ENCODE measurements at places on chromosomes 3 and 15. TPM values are rescaled to one million over a fixed set of nuclear protein-coding genes. Genes with fewer than 3 reads are reported as not detected.

Gene WNT5A
- total RNA-seq: 11.1 TPM

Gene COL6A5
- 1.5 TPM for total RNA-seq

Gene DHFR2
- total RNA-seq: 10.9 TPM

Gene ACOX2
- total RNA-seq: 46.1 TPM

Gene FAIM
- 10.8 TPM for total RNA-seq

Gene QTRT2
- 29.5 TPM for total RNA-seq

Gene GMNC
- total RNA-seq: 2.3 TPM

Gene FGD5
- total RNA-seq: 14.4 TPM

Gene KBTBD13
- total RNA-seq: 2.4 TPM

Gene UCN2
- 0.87 TPM for total RNA-seq

Gene GOLGB1
- total RNA-seq: 72.5 TPM

DNA sequence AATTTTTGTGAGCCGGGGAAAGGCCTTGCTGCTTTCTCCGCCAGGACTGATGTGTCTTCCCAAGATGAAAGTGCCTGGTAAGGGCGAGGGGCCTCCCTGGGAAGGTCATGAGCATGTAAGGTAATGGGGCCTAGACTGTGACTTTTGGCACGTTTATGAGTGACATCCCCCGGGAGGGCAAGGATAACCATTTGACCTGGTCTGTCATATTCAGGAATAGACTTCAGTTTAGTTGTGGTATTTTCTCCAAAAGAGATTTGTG, 631 bp upstream of the CNBP start:
- H3K27ac ChIP-seq: peak overlapping the region; percentile 98
- peaks cover 20% of the 10 kb centered on the region for H3K4me1 ChIP-seq
- peak overlapping the region; percentile 97 for H3K4me3 ChIP-seq
- no peaks in the 10 kb centered on the region for H3K36me3 ChIP-seq

- no peak overlapping the region for H3K4me3 ChIP-seq
- no peak overlapping the region for H3K27ac ChIP-seq
- H3K4me1 ChIP-seq: peaks cover 5% of the 10 kb centered on the region
- DNase-seq: no peak
- no peaks in the 10 kb centered on the region for H3K36me3 ChIP-seq
- H3K27me3 ChIP-seq: no peaks in the 10 kb centered on the region
Measured at GRCh38 chr3:143855183-143855582, 6.9 kb upstream of the SLC9A9 start.

DNA sequence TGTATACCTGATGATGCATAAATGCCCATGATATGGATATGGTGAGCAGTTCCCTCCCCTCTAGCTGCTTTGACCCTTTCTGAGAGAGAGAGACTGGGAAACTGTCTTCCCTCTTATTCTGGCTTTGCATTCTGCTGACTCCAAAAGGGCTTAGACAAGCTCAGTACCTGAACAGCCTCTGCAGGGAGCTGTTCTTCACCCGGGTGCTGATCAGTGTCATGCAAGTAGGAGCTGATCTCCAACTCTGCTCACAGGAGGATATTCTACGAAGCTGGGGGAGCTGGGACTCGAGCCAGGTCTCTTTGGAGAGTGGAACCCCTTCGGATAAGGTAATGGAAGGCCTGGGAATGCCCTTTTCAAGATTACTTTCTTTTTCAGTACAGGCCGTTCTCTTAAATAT, 237.1 kb downstream of the RYR3 start:
- DNase-seq: peak; percentile 38
- no peak overlapping the region for H3K27ac ChIP-seq
- no peak overlapping the region for H3K4me3 ChIP-seq
- H3K4me1 ChIP-seq: no peaks in the 10 kb centered on the region
- H3K27me3 ChIP-seq: no peaks in the 10 kb centered on the region
- H3K36me3 ChIP-seq: no peaks in the 10 kb centered on the region

DNA sequence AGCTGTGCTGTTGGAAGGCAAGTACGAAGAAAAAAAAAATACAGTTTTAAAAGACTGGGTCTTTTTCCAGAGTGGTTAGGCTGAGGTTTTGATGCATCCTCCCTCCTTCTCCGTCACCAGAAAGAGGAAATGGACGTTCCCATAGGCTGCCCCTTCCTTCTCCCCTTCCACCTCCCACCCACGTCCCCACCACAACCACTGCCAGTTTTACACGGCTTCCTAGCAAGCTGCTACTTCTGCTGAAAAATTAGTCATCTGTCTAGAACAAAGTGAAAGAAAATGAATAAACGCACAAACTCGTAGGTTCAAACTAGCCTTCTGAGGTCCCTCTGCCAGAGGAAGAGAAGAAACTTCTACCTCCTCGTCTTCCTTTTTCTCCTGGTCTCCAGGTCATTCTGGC, 71.6 kb upstream of the RPL35A start:
- no peaks in the 10 kb centered on the region for H3K36me3 ChIP-seq
- H3K4me1 ChIP-seq: no peaks in the 10 kb centered on the region
- H3K27ac ChIP-seq: no peak overlapping the region
- DNase-seq: no peak
- no peak overlapping the region for H3K4me3 ChIP-seq

- no peak overlapping the region for H3K4me3 ChIP-seq
- H3K27me3 ChIP-seq: no peaks in the 10 kb centered on the region
- no peak for DNase-seq
- no peaks in the 10 kb centered on the region for H3K36me3 ChIP-seq
Measured at GRCh38 chr3:18389108-18389733, 35.9 kb downstream of the SATB1 start.

DNA sequence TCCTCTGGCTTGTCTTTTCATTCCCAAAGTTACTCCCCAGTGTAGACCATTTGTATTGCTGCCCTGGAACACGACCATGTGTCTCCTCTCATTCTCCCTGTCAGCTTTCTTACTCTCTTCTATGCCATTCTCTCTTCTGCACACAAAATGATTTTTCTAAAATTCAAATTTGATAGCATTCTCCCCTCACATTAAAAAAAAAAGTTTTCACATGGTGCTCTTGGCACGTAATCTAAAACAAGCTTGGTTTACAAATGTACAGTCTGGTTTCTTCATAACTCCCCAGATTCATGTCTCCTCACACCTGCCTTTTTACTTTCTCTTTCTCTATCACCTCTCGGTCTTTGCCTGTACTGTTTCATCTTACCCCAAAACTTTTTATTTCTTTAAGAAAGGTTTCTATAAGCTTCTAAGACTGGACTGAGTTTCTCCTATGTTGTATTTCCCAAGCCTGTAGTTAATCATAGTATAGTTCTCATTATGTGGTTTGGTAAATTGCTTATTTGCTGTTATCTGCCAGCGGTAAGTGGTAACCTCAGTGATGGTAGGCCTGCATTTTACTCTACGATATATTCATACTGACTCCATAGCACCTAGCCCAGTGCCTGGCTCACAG, 31.2 kb downstream of the BCHE start:
- H3K27me3 ChIP-seq: no peaks in the 10 kb centered on the region
- DNase-seq: no peak
- H3K4me3 ChIP-seq: no peak overlapping the region
- no peaks in the 10 kb centered on the region for H3K4me1 ChIP-seq

GRCh38 chr15:64048781-64049460, 2.6 kb upstream of the DAPK2 start:
- H3K27me3 ChIP-seq: no peaks in the 10 kb centered on the region
- no peaks in the 10 kb centered on the region for H3K36me3 ChIP-seq
- no peak overlapping the region for H3K27ac ChIP-seq
- peaks cover 9% of the 10 kb centered on the region for H3K4me1 ChIP-seq

- no peak overlapping the region for H3K27ac ChIP-seq
- H3K4me3 ChIP-seq: no peak overlapping the region
- H3K27me3 ChIP-seq: no peaks in the 10 kb centered on the region
- H3K36me3 ChIP-seq: no peaks in the 10 kb centered on the region
- H3K4me1 ChIP-seq: no peaks in the 10 kb centered on the region
Measured at GRCh38 chr3:15542614-15543013, 21.1 kb upstream of the COLQ start.

- H3K4me3 ChIP-seq: no peak overlapping the region
- no peak overlapping the region for H3K27ac ChIP-seq
- no peaks in the 10 kb centered on the region for H3K36me3 ChIP-seq
- no peaks in the 10 kb centered on the region for H3K4me1 ChIP-seq
- no peaks in the 10 kb centered on the region for H3K27me3 ChIP-seq
- DNase-seq: no peak
Measured at GRCh38 chr3:152817400-152817799, 17.5 kb upstream of the P2RY1 start.

GRCh38 chr3:110738531-110738930, 333.1 kb upstream of the NECTIN3 start:
- H3K27me3 ChIP-seq: no peaks in the 10 kb centered on the region
- H3K4me1 ChIP-seq: no peaks in the 10 kb centered on the region
- no peak overlapping the region for H3K4me3 ChIP-seq
- no peak overlapping the region for H3K27ac ChIP-seq
- H3K36me3 ChIP-seq: no peaks in the 10 kb centered on the region

GRCh38 chr3:23743141-23743784, 62.5 kb upstream of the UBE2E1 start:
- DNase-seq: no peak
- H3K4me1 ChIP-seq: peaks cover 12% of the 10 kb centered on the region
- no peaks in the 10 kb centered on the region for H3K36me3 ChIP-seq
- no peak overlapping the region for H3K27ac ChIP-seq

GRCh38 chr3:62084558-62084957, 288.8 kb downstream of the FEZF2 start:
- H3K36me3 ChIP-seq: no peaks in the 10 kb centered on the region
- no peaks in the 10 kb centered on the region for H3K4me1 ChIP-seq
- H3K27ac ChIP-seq: no peak overlapping the region
- no peak for DNase-seq

- H3K4me1 ChIP-seq: peaks cover 16% of the 10 kb centered on the region
- H3K4me3 ChIP-seq: no peak overlapping the region
- no peak for DNase-seq
- no peaks in the 10 kb centered on the region for H3K36me3 ChIP-seq
- no peak overlapping the region for H3K27ac ChIP-seq
Measured at GRCh38 chr3:66478960-66479359, 21.9 kb downstream of the LRIG1 start.

- no peak overlapping the region for H3K27ac ChIP-seq
- H3K4me1 ChIP-seq: peaks cover 4% of the 10 kb centered on the region
- H3K4me3 ChIP-seq: no peak overlapping the region
- H3K27me3 ChIP-seq: no peaks in the 10 kb centered on the region
- DNase-seq: no peak
- H3K36me3 ChIP-seq: no peaks in the 10 kb centered on the region
Measured at GRCh38 chr3:122004991-122005565, 17.0 kb downstream of the ILDR1 start.

GRCh38 chr15:90106522-90107117, 4.4 kb upstream of the IDH2 start:
- H3K4me3 ChIP-seq: no peak overlapping the region
- H3K4me1 ChIP-seq: peaks cover 5% of the 10 kb centered on the region
- H3K27me3 ChIP-seq: no peaks in the 10 kb centered on the region

GRCh38 chr3:113948015-113948917, 453 bp downstream of the ZDHHC23 start:
- no peaks in the 10 kb centered on the region for H3K36me3 ChIP-seq
- H3K27me3 ChIP-seq: no peaks in the 10 kb centered on the region
- H3K4me1 ChIP-seq: peaks cover 5% of the 10 kb centered on the region
- H3K4me3 ChIP-seq: peak overlapping the region; percentile 75
- H3K27ac ChIP-seq: peak overlapping the region; percentile 71

DNA sequence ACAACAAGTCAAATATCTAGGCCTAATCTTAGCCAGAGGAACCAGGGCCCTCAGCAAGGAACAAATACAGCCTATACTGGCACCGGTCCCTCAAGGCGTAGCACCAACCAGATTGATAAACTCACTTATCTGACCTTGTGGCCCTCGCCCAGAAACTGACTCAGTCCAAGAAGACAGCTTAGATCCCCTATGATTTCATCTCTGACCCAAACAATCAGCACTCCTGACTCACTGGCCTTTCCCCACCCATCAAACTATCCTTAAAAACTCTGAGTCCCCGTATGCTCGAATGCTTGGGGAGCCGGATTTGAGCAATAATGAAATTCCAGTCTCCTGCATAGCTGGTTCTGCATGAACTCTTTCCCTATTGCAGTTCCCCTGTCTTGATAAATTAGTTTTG, 1.6 kb upstream of the SORD start:
- no peak overlapping the region for H3K4me3 ChIP-seq
- peak; percentile 37 for DNase-seq
- peaks cover 11% of the 10 kb centered on the region for H3K4me1 ChIP-seq
- H3K27ac ChIP-seq: no peak overlapping the region
- H3K27me3 ChIP-seq: no peaks in the 10 kb centered on the region

GRCh38 chr15:70093481-70094319, 4.0 kb downstream of the TLE3 start:
- no peak overlapping the region for H3K27ac ChIP-seq
- no peak for DNase-seq
- no peak overlapping the region for H3K4me3 ChIP-seq
- no peaks in the 10 kb centered on the region for H3K27me3 ChIP-seq

GRCh38 chr15:96889734-96890480, 559.4 kb downstream of the NR2F2 start:
- H3K4me1 ChIP-seq: no peaks in the 10 kb centered on the region
- H3K36me3 ChIP-seq: no peaks in the 10 kb centered on the region
- no peaks in the 10 kb centered on the region for H3K27me3 ChIP-seq
- peak overlapping the region; percentile 34 for H3K4me3 ChIP-seq
- no peak for DNase-seq
- H3K27ac ChIP-seq: no peak overlapping the region

DNA sequence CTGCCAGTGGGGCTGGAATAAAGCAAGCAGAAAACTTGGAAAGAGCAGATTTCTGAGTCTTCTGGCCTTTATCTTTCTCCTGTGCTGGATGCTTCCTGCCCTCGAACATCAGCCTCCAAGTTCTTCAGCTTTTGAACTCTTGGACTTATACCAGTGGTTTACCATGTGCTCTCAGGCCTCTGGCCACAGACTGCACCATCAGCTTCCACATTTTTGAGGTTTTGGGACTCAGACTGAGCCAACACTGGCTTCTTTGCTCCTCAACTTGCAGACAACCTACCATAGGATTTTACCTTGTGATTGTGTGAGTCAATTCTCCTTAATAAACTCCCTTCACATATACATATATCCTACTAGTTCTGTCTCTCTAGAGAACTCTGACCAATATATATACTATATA, 706.6 kb downstream of the NR2F2 start:
- no peak overlapping the region for H3K4me3 ChIP-seq
- no peaks in the 10 kb centered on the region for H3K27me3 ChIP-seq
- H3K4me1 ChIP-seq: no peaks in the 10 kb centered on the region
- no peak overlapping the region for H3K27ac ChIP-seq
- H3K36me3 ChIP-seq: no peaks in the 10 kb centered on the region
